Myocyte (in vitro differentiated cells): ENCODE measurements at places on chromosomes 6 and 20.
A peak's percentile ranks its signal among the peaks of the same experiment; 100 is the strongest.

DNA sequence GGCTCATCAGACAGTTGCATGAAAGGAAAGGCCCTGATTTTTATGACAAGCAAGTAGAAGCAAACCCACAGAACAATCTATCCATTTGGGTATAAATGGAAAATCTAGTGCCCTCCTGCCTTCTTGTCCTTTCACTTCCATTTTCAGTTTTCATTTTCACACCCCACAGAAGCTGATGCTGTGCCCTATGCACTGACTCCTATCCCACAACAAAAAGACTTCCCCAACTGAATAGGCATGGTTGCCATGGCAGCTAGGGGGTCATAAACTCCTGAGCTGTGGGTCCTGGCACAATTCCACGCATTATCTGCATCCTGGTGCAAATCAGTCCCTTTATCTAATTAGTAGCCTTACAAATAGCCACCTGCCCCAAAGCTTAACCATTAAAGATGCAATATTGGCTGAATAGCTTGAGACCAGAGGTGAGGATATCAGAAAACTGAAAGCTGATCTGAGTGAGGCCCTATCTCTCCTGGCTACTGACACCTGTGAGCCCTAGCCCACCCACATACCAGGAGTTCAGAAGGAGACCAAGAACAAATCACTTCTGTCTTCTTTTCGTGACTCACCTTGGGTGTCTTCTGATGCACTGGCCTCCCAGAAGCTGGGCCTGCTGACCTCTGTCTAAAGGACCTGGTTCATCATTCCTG lies 34.9 kb upstream of the HEY2 start:
- no peak for DNase-seq

DNA sequence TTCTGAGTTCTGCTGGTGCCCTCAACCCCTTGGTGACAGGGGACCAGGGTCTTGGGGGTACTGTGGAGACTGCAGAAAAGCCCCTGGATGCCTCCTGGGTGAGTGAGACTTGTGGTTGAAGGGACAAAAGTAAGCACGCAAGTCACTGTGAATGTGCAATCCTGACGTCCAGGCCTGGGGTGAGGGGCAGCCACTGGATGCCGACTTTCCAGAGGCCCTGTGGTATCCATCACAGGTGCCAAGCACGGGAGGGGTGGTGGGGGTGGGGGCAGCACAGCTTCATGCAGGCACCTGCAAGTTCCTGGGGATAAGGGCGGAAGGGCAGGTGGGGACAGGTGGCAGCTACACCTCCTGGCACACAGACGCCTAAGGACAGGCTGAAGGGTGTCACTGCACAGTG lies 20.1 kb upstream of the UBE2V1 start:
- DNase-seq: no peak

DNA sequence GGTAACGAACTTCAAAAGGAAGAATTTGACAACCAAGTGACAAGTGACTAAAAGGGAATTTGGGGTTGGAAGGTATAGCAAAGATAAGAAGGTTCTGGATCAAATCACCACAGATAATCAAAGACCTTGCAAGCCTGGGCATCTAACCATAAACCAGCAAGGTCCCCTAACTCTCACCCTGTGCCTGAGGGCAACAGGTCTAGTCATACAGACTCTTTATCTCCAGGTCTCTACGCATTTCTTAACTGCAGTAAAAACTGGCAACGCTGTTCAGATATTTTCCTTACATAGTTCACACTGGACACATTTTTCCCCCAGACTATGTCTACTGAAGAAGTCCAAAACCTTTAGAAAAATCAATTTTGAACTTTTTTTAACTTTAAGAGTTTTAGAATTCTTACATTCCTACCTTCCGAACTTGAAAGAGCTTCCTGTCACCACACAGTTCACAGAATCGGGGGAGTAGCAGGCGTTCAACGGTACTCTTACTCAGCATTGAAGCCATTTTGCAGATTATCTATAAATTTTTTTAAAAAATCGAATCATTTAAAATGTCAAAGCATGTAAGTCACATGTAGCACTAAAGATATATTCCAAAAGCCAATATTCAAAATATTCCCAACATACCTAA lies 23.0 kb upstream of the ANKRD60 start:
- no peak for DNase-seq

DNA sequence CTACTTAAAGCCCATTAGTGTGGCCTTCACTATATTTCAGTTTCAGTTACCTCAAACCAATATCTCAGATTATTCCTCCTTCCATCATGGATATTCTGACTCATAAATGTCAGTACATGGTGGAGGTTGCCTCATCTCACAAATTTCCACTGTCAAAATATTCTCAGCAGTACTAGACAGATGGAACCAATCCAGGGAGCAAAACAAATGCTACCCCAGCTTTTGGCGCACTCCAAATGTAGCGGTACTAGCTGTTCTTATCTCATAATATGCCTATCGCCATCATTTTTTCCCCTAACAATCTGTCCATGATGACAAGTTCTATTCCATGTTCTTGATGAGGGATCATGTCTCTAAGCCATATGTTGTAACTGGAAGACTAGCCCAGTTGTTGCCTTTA lies 1026.1 kb downstream of the KIF16B start:
- DNase-seq: no peak

GRCh38 chr6:101760843-101761621 lies 367.5 kb downstream of the GRIK2 start:
- peak; percentile 40 for DNase-seq

DNA sequence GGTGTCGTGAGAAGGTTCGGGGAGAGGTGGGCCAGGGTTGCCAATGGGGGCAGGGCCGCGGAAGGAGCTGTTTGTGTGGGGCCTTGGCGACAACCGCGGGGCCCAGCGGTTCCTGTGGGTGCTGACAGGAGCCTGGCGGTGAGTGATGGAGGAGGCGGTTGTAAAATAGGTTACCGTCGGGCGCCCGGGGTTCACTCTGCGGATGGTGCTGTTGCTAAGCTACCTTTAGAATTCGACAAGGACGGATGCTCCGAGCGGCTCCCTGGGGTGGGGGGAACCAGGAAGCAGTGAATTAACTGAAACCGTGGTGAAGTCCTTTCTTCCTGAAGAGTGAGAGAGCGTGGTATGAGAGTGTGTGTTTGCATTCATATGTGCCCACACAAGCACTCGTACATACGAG lies 61.7 kb downstream of the CDH22 start:
- no peak for DNase-seq

GRCh38 chr6:104473021-104473429 lies 386.7 kb downstream of the HACE1 start:
- DNase-seq: no peak

DNA sequence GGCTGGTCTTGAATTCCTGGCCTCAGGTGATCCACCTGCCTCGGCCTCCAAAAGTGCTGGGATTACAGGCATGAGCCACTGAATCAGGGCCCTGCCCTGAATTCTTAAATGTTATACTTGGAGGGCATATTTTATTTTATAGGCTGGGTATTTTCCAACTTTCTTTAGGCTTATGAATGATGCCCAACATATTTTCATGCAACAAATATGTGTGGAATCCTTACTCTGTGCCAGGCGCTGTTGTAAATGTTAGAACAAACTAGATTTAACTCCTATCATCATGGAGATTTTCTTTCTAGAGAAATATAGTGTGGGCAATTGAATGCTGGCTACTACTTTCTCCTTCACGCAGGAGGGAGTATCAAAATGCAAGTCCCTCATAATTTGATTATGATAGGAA lies 71.2 kb downstream of the SAMD5 start:
- DNase-seq: no peak

- no peak for DNase-seq
Measured at GRCh38 chr6:45082091-45082490, 246.0 kb upstream of the RUNX2 start.

DNA sequence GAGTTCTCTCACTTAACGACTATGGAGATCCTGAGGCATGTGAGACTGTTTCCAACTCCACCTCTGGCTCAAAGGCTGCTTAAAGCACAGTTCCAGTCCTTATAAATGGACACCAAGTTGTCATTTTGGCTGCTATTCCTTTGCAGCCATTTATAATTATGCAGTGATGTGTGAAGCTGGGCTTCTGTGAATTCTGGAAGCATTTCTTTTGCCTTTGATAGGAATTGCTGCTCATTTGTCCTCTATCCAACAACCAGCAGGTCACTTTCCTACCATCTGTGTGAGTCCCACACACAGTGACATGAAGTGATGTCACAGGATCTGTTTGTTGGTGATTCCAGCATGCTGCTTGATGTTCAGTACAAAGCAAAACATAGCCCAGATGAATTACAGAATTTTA lies 28.5 kb upstream of the EFHC1 start:
- DNase-seq: no peak

GRCh38 chr6:21785164-21785563 lies 191.6 kb downstream of the SOX4 start:
- no peak for DNase-seq

DNA sequence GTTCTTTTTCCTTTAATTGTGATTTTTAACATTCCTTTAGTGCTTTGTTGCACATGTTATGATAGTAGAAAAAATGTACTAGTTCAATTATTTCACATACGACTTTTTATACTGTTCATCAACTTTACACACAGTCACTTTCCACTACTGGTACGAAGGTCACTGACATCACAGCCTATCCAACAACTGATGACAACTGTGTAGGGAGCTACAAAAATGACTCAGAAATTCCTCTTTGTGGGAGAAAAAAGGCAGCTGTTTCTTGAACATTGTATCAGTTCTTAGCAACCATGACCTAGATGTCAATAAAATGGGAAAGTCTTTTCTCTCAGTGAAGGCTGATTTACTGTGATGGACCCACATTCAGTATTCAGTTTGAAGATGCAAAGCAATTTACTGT lies 7.0 kb upstream of the ID4 start:
- peak; percentile 29 for DNase-seq

GRCh38 chr20:48771542-48771941 lies 56.3 kb downstream of the PREX1 start:
- DNase-seq: peak; percentile 22

DNA sequence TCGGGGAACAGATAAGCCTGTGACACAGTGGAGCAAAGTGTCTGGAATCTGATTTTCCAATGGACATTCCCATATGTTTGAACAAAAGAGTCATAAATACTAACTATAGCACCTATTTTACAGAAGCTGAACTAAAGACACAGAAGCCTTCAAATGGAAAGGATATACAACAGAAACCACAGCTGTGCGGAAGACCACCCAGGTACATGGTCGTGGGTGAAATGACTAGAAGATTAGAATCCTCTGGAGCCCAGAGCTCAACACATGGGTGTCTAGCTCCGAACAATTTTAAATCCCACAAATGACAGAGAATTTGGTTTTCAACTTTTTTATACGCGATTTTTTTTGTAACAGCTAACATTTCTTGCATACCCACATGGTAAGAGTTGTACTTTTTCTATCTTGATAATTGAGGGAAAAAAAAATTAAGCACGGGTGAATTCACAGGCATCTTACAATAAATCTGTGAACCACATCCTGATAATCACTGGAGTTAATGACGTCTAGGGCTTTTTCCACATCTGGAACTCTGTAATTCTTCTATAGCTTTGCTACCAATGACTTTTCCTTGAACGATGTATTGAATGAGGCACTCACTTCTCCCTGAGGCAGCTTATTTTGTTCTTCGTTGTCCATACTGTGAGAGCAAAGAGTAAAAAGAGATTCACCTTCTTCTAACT lies 271.1 kb upstream of the AGPAT4 start:
- DNase-seq: no peak

DNA sequence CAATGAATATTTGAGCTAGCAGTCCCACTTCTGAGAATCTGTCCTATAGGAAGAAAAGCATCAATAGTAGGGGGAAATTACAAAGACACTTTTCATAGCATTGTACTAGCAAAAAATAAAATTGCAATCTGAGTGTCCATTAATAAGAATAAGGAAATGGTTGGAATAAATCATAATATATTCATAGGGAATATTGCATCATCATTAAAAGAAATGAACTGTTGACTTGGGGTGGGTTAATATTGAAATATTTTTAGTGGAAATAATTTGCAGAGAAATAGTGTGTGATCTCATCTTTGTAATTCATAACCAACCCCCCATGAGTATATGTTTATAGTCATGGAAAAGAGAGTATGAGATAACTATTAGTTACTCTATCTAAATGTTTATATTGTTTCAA lies 12.4 kb downstream of the NFYA start:
- DNase-seq: no peak

DNA sequence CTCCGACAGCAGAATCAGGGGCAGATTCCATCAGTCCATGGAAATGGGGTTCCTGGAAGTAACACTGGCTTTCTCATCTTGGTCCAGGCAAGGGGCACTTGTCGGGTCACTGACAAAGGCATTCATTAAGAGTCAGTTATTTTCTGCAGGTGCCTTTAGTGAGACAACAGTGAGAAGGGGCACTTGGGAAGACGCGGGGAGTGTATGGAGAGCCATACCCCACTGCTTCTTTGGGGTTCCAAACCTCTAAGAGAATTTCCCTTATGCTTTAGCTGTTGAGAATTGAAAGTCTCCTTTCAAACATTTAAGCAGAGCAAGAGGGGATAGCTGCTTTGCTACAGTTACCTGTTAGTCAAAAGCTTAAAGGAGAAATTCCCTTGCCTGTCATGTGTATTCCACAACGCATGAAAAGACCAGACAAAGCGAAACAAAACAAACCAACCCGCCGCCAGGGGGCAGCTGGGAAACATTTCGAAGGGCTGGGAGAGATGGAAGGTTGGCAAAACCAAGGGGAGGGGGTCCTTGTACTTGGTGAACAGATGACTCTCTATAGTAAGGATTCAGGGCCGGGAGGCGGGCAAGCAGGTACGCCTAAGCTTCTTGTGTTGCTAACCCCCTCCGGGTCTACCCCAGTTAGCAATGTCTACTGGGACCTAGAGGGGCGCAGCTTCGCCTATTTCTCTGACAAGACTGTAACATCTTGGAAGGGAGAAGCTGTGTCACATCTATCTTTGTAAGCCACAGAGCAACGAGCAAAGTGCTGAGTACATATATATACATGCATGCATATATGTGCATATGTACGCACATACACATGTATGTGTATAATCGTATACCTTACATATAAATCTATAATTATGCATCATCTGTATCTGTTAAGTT lies 474.9 kb upstream of the AGPAT4 start:
- DNase-seq: peak; percentile 34

GRCh38 chr6:168663041-168663440 lies 222.1 kb downstream of the SMOC2 start:
- no peak for DNase-seq

DNA sequence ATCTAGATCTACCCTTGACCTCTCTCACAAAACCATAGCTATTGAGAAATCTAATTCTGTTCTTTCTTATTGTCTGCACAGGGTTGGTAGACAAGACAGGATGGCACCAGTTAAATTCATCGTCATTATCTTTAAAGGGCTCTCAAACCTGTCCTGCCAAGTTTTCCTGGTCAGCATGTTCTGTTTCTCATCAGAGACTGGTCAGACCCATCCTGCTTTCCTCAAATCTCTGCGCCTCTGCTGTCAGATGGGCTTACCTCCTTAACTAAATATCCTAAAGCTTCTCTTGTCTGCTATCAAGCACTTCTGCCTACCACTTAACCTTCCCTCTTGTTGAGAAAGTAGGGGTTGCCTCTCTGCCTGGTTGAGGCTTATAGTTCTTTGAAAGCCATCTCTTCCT lies 125.2 kb downstream of the MYO6 start:
- DNase-seq: no peak

DNA sequence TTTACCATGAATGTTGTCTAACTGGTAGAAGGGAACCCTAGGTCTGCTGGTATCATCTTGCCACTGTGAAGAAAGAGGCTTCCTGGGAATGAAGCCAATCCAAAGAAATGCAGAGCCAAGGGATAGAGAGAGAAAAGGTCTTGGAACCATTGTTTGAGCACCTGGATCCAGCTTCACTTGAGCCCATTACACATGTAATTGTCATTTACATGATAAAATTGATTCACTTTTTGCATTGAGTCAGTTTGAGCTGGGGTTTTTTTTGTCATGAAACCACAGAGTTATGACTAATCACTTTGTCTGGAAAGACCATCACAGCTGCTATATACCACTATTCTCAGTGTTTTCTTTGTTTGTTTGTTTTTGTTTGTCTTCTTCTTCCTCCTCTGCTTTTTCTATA lies 112.3 kb downstream of the CBLN4 start:
- peak; percentile 2 for DNase-seq
